ENCODE measurements at places on chromosomes 1 and 21. TPM values are rescaled to one million over a fixed set of nuclear protein-coding genes. Genes with fewer than 3 reads are reported as not detected.

ATP1A2 gene
- 8.2 TPM for total RNA-seq

TEDDM1 gene
- not detected for total RNA-seq

DNA sequence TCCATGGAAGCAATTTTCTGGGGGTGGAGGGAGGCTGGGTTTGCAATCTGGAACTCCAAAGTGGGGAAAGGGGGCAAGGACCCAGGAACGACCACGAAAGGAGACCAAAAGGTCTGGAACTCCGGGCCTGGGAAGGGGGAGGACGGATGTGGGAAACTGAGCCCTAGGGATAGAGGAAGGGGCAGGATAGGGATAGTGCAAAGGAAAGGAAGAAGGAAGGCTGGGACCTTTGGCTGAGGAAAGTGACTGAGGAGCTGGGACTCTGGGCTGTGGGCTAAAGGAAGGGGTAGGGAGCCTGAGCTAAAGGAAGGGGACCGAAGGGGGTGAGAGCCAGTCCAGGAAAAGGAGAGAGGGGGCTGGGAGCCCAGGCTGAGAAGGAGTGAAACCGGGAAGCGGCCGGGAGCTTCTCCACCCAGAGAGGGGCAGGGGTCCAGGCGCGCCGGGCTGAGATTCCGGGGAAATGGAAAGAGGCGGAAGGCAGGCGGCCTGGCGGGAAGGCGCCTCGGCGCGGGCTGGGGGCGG, 395 bp downstream of the SLC9A1 start:
- no peak for DNase-seq
- peak overlapping the region; percentile 91 for H3K27ac ChIP-seq
- H3K4me3 ChIP-seq = peak overlapping the region; percentile 95

DNA sequence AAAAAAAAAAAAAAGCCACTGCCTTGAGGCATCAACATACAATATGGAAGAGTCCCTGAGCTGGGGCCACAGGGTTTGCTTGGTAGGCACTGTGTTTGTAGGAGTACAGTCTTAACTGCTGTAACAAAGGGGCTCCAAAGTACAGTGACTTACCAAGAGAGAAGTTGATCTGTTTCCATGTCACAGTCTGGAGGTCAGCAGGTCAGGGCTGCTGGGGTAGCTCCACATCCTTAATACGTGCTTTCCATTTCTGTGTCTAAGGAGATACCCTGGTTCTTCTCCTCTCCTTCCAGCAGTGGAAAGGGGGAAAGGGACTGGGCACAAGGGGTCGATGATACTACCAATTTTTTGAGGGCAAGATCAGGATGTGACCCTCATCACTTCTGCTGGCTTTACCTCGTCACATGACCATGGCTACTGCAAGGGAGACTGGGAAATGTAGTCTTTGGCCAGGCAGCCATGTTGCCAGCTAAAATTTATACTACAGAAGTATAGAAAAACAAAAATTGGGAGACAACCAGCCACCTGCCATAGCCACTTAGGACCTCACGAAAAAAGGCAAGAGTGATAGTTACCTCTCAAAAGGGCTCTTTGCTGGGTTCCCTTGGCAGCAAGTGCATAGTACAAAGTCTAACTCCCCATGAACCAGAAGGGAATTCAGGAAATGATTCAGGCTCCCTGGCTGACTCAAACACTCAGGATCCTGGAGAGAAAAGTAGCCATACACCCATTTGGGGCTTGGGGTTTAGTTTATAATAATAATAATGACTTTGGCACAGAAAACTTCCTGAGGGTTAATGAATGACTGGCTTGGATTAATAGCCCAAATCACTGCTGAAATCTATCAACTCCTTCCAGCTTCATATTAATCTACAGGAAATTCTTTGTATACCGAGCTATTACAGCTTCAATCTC, 52.7 kb upstream of the ATP5PO start:
- DNase-seq = peak; percentile 34
- H3K27ac ChIP-seq = peak overlapping the region; percentile 81
- no peaks in the 10 kb centered on the region for H3K36me3 ChIP-seq
- peaks cover 55% of the 10 kb centered on the region for H3K4me1 ChIP-seq

- DNase-seq = no peak
- H3K36me3 ChIP-seq = no peaks in the 10 kb centered on the region
- H3K4me1 ChIP-seq = peaks cover 12% of the 10 kb centered on the region
- H3K27me3 ChIP-seq = peaks cover 72% of the 10 kb centered on the region
- no peak overlapping the region for H3K27ac ChIP-seq
Observed at GRCh38 chr1:216722821-216723220, 408 bp downstream of the ESRRG start.

GRCh38 chr1:24801176-24801575, 55.9 kb downstream of the CLIC4 start:
- peaks cover 29% of the 10 kb centered on the region for H3K36me3 ChIP-seq
- peaks cover 42% of the 10 kb centered on the region for H3K4me1 ChIP-seq
- DNase-seq = no peak
- peak overlapping the region; percentile 58 for H3K27ac ChIP-seq
- no peaks in the 10 kb centered on the region for H3K27me3 ChIP-seq

GNG4 gene
- total RNA-seq = 0.83 TPM

DNA sequence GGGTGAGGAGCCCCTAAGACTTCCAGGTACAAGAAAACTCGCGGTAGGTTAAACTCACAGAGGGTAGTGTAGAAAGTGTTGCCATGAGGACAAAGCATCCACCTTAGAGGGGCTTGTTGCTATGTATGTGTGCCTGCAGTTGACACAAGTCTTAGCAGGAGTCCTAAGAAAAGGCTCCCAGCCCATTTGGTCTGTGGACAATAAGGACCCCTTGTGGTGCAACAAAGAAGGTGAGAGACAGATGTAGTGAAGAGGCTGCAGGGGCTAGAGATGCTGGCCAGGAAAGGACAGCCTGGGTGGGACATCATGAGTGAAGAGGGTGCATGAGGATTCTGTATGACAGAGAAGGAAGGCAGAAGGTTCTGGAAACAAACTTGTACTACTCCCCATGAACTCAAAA, 36.3 kb upstream of the IL10 start:
- H3K4me3 ChIP-seq = no peak overlapping the region
- peaks cover 29% of the 10 kb centered on the region for H3K27me3 ChIP-seq
- no peak overlapping the region for H3K27ac ChIP-seq
- no peaks in the 10 kb centered on the region for H3K36me3 ChIP-seq
- DNase-seq = no peak

PLA2G2F gene
- not detected for total RNA-seq

TNFSF4 gene
- 0.57 TPM for total RNA-seq

GRCh38 chr1:212938846-212939245, 11.5 kb upstream of the VASH2 start:
- H3K4me1 ChIP-seq = no peaks in the 10 kb centered on the region
- no peak for DNase-seq
- peaks cover 8% of the 10 kb centered on the region for H3K36me3 ChIP-seq
- no peak overlapping the region for H3K27ac ChIP-seq

DNA sequence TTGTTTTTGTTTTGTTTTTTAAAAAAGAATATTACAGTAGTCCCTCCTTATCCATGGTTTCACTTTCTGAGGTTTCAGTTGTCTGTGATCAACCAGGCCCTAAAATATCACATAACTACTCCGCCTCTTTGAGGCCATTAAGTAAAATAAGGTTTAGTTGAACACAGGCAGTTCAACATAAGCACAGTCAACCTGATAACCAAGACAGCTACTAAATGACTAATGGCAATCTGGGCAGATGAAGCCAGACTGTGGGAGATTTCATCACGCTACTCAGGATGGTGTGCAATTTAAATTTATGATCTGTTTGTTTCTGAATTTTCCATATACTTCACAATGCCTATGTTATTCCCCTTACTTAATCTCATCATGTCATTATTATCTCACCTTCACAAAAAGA, 30.1 kb downstream of the LDLRAD1 start:
- no peak overlapping the region for H3K27ac ChIP-seq
- peaks cover 4% of the 10 kb centered on the region for H3K4me1 ChIP-seq
- H3K36me3 ChIP-seq = no peaks in the 10 kb centered on the region
- DNase-seq = no peak
- H3K27me3 ChIP-seq = peaks cover 8% of the 10 kb centered on the region

ANKRD45 gene
- 0.24 TPM for total RNA-seq

DNA sequence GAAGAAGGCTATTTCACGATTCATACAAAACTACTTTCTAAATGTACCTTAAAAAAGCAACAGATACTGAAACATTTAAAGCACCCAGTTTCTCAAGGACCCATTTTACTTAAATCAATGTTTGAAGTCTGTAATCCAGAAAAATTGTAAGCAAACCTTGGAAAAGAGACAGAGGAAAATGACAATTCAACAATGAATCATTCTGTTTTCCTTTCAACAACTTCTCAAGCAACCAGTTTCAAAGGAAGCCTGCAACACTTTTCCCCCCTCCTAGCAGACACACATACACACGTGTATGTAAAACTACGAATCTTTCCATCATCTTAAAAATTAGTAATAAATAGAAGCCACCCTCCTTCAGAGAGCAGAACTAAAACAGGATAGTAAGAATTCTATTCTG, 1.2 kb downstream of the RERE start:
- H3K4me1 ChIP-seq = peaks cover 46% of the 10 kb centered on the region
- peak overlapping the region; percentile 90 for H3K27ac ChIP-seq
- H3K36me3 ChIP-seq = no peaks in the 10 kb centered on the region
- H3K27me3 ChIP-seq = no peaks in the 10 kb centered on the region
- no peak for DNase-seq

- peaks cover 83% of the 10 kb centered on the region for H3K4me1 ChIP-seq
- H3K36me3 ChIP-seq = peaks cover 31% of the 10 kb centered on the region
- no peak for DNase-seq
- H3K27me3 ChIP-seq = no peaks in the 10 kb centered on the region
- H3K4me3 ChIP-seq = peak overlapping the region; percentile 64
Observed at GRCh38 chr1:210239349-210240111, 6.9 kb downstream of the SERTAD4 start.

DNA sequence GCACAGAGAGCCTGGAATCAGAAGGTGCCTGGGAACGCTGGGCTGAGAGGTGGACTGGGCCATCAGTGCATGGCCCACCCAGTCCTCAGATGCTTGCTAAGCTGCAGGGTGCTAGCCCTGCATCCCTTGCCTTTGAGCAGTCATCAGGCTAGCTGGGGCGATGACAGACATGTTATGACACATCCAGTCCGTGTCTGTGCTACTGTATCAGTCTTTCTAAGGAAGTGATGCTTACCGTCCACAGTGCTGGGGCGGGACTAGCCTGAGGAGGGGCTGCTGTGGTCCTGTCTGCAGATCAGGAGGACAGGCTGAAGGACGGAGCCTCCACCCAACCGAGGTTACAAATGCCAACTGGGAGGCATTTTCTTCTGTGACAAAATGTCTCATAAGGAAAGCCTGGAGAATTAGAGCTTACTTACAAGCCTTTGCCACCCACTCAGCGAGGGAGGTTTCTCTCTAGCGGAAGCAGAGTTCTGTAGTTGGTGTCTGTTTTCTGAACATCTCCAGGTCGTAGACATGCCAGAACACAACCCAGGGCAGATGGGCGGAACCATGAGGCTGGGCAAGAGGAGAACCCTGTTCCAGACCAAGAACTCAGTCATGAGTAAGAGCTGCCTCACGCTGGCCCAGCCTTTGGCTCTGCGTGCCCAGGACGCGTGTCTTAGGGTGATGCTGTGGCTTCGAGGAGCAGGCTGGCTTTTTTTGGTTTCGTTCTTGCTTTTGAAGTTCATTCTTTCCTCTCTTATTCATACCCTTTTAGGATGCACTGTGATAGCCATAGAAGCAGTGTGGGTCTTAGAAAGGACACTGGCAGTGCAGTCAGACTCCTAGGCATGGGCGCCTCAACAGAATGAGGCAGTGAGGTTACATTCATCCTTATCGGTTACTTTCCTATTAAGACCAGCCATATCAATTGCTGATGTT, 14.3 kb downstream of the SLFNL1 start:
- H3K27ac ChIP-seq = no peak overlapping the region
- no peaks in the 10 kb centered on the region for H3K27me3 ChIP-seq
- H3K4me1 ChIP-seq = peaks cover 18% of the 10 kb centered on the region
- H3K36me3 ChIP-seq = peaks cover 43% of the 10 kb centered on the region
- no peak for DNase-seq
- H3K4me3 ChIP-seq = no peak overlapping the region

- H3K4me1 ChIP-seq = peaks cover 55% of the 10 kb centered on the region
- H3K36me3 ChIP-seq = no peaks in the 10 kb centered on the region
- no peak for DNase-seq
Observed at GRCh38 chr21:37370152-37371040, 3.8 kb downstream of the DYRK1A start.

- DNase-seq = peak; percentile 82
- no peaks in the 10 kb centered on the region for H3K27me3 ChIP-seq
- peaks cover 40% of the 10 kb centered on the region for H3K4me1 ChIP-seq
- H3K4me3 ChIP-seq = no peak overlapping the region
- H3K36me3 ChIP-seq = no peaks in the 10 kb centered on the region
- H3K27ac ChIP-seq = peak overlapping the region; percentile 50
Observed at GRCh38 chr1:227892489-227893299, 55.0 kb downstream of the WNT9A start.

DNA sequence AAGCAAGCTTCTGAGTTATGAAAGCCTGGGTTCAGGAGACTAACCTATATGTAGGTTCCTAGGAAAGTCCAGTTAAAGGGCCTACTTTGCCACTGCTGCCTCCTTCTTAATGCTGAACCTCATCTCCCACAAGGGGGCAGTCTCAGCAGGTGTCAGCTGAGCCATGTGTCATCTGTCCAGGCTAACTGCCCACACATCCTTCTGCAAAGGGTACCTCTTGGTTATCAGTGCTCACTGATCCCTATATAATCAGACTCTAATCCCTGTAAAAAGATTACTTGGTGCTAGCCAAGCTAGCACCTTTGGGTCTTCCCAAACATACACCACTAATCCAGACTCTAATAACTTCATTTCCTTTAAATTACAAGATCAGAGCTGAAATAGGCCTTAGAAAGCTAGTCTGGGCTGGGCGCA, 9.0 kb downstream of the PRDX1 start:
- no peak overlapping the region for H3K27ac ChIP-seq
- DNase-seq = no peak
- H3K36me3 ChIP-seq = peaks cover 61% of the 10 kb centered on the region

GRCh38 chr1:76680651-76681050, 186.6 kb upstream of the ST6GALNAC5 start:
- DNase-seq = no peak
- peaks cover 7% of the 10 kb centered on the region for H3K27me3 ChIP-seq
- H3K4me3 ChIP-seq = no peak overlapping the region
- no peaks in the 10 kb centered on the region for H3K36me3 ChIP-seq

DNA sequence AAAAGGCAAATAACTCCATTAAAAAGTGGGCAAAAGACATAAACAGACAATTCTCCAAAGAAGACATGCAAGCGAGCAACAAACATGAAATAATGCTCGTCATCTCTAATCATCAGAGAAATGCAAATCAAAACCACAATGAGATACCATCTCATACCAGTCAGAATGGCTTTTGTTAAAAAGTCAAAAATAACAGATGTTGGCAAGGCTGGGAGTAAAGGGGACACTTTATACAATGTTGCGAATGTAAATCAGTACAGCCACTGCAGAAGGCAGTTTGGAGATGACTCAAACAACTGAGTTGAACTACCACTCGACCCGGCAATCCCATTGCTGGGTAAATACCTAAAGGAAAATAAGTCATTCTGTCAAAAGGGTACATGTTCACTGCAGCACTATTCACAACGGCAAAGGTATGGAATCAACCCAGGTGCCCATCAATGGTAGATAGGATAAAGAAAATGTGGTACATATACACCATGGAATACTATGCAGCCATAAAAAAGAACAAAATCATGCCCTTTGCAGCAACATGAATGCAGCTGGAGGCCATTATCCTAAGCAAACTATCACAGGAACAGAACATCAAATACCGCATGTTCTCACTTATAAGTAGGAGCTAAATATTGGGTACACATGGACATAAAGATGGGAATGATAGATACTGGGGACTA, 25.9 kb downstream of the TSPAN2 start:
- peaks cover 19% of the 10 kb centered on the region for H3K4me1 ChIP-seq
- H3K4me3 ChIP-seq = no peak overlapping the region
- peaks cover 3% of the 10 kb centered on the region for H3K36me3 ChIP-seq

Measured in osteocyte (in vitro differentiated cells).